ENCODE measurements at places on chromosomes 4 and X.

- no peak for DNase-seq
Observed at GRCh38 chr4:57607566-57608180, 497.5 kb upstream of the IGFBP7 start.

DNA sequence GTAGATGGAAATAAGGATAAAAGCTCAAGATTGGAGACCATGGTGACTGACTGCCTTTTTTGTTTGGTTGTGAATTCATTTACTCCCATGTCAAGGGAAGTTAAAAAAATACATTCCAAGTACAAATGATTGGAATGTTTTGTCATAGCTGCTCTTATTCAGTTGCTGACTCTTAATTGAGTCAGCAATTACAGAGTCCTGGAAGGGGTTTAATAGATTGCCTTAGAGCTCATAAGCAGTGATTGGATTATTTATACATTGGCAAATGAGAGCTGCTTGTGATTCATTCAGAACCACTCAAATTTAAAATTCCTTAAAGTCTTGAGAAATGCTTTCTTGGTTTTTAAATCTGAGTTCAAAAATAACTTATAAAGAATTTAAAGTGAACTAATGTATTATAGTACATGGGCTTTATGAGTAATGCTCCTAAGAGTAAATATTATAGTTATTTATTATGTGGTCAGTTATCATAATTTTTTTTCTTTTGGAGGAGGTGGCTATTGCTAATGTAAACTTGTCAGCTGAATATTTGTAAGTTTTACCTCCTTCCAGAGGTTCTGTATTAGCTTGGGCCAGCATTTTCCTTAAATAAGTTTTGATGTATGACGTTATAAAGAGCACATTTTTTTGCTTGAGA is 13.6 kb downstream of the JADE1 start:
- DNase-seq = no peak

DNA sequence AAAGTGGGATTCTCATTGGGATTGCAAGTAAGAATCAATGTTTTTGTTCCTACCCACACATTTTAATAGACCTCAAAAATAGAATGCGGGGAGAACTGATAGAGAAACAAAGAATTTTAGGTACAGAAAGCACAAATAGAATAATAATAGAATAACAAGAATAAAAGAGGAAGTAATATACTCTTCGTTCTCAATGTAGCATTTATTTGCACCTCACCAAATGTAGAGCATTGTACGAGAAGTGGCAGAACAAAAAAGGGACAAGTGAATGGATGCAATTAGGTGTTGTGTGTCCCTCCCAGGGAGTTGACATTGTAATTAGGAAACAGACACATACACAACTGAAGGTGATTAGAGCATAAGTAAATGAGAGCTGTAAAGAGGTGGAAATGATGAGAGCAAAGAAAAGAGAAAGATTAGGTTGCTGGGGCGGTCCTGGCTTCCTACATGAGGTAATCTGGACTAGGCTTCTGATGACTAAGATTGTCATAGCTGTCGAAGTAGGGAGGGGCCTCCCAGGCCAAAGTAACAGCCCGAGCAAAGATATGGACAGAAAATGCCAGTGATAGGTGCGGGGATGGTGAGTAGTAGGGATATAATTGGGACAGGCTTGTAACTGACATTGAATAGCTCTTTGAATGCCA is 10.4 kb downstream of the RAB9A start:
- DNase-seq = no peak

DNA sequence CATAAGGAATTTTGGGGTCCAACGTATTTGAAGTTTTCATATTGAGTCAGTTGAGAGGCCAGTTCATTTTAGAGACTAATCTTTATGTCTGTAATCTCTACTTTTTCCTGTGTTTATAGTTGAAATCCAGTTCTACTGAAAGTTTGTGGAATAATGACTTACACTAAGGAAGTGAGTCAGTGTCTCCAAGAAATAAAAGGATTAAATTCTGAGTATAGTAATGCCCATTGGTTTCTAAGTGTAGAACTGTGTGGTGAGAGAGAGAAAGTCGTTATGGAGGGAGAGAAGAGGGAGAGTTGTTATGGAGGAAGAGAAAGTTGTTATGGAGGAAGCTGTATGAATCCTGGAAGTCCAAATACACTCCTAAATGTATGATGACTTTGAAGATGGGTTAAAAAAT is 264.6 kb upstream of the HAND2 start:
- no peak for DNase-seq

DNA sequence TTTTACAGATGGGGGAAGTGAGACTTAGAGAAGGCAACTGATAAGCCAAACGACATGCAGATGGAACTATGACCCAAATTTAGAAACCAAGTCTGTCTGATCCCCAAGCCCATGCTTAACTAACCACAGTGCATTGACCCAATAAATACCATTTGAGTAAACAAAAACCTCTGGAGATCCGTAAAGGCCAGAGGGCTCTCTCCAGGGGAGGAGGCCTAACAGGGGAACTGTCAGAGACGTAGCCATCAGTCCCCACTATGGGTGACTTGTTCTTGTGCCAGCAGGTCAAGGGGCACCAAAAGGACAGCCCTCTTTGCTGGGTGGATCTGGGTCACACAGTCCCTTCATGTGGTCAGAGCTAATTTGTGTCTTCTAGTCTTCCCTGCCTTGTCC is 420.2 kb downstream of the BCOR start:
- DNase-seq = no peak

GRCh38 chr4:113409181-113409580 is 352.4 kb downstream of the CAMK2D start:
- DNase-seq = no peak

DNA sequence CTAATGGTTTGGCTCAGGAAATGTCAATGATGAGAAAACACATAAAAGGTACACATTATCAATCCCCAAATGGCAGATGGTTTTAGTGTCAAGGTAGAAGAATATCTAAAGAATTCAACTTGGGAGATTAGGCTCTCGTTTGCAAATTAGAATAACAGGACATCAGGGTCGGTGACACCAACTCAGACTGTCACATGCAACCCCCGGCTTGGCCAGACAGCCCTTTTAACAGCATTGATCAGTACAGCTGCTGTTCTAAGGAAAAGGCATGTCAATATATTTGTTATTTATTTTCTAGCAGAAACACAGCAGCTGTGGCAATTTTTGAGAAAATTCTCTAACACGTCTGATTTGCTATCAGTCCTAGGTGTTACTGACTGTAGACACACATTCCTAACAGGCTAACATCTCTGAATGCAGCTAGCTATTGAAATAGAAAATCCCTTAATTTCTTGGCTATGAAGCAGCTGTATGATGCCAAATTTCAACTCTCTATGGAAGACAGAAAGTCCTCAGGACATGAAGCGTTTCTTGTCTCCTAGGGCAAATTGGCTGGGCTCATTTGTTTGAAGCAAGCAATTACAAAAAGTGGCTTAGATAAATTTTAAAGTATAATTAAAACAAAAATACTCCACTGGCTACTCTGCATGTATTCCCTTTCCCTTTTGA is 269.0 kb upstream of the CXXC4 start:
- no peak for DNase-seq

DNA sequence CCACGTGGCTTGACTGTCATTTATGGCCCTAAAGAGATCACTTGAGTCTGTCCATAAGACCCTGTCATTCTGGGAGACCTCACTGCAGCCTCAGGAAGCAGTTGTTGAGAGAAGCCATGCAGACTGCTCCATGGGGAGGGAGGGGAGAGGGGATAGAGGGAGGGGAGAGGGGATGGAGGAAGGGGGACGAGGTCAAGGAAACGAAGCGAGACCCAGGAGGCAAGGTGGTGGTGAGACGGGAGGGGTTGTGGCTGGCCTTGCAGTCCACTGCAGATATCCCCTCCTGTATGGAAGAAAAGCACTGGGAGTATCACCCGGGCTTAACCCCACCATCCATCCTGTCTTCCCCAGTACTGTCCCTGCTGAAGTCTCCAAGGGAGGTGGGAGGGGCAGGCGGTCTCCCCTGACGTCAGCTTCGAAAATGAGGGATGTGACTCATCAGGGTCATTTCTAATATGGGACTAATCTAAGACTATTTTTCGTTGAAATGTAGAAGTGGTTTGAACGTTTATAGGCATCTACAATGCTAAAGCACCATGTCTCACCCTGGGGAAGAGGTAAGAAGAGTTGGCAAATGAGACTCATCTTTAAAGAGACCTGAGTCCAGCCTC is 5.6 kb downstream of the TMEM255A start:
- DNase-seq = no peak

GRCh38 chr4:83613994-83614393 is 78.1 kb downstream of the GPAT3 start:
- DNase-seq = no peak

DNA sequence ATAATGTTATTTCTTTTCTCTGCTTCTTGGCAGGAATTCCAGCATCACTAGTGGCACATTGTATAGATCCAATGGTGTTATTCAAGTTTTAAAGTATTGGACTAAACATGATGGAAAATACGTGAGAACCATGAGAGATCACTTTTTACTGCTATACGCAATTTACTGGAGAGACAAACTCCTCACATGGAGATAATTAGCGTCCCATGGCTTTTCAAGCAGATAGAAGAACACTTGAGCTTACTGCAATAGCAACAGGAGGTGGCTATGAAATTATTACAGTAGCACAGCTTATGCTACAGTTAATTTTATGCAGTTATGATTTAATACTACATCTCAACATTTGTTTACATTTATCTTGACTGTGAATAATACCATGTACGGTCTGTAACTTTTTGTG is 11.9 kb upstream of the TMEM185A start:
- DNase-seq = no peak

DNA sequence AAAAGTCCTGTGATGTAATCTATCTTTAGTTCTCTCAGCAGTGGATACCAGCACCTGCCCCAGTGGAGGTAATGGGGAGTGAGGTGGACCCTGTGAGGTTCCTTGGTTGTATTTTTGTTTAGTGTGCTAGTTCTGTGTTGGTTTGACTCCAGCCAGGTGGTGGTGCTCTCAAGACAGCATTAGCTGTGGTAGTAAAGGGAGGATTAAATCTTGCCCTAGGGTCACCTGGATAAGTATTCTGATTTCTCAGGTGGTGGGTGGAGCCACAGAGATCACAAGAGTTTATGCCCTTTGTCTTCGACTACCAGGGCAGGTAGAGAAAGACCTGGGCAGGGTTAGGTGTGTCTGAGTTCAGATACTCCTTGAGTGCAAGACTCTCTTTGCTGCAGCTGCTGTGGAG is 176.3 kb upstream of the EDA2R start:
- no peak for DNase-seq

- DNase-seq = no peak
Observed at GRCh38 chr4:6044805-6045204, 26.6 kb upstream of the C4orf50 start.

DNA sequence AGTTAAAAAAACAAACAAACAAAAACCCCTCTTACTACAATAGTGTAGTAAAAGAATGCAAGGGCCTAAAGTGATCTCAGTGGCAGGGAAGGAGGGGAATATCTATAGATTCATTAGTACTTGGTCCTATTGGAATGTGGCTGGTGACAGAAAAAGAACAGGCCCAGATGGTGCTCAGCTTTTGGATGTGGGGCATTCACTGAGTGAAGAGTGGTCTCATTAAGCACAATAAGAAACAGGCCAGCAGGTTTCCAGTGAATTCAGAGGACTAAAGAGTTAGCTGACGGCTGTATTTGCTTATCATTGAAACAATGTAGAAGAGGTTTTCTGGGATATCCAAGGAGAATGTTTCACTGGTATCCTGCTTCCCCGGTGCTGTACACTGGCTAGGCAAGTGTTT is 243.8 kb upstream of the HHIP start:
- no peak for DNase-seq

DNA sequence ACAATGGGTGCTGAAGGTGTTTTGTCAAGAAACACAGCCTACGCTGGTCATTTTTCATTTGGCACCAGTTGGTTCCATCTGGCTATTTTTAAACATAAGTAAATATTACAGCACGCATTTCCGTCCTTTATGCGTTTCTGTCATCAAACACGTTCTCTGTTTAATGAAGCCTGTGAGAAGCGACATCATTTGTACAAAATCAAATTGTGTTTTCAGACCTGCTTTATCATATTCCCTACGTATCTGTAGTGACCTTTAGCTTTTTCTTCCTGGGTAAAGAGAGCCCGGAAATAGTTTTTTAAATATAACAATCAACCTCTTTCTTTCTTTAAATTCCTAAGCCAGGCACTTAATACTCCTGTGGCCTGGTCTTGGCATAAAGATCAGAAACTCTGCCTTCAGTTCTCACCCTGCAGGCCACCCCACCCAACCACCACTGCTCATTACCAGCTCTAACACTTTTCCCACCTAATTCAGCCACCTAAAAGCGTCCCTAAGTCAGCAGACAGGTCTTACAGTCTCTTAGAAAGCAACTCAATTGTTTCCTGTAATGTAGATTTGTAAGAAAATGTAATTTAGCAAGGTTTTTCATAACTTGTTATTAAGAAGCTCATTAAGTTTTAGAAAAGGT is 30.4 kb downstream of the ACSL1 start:
- no peak for DNase-seq

- DNase-seq = no peak
Observed at GRCh38 chr4:156146571-156146970, 192.9 kb upstream of the CTSO start.

DNA sequence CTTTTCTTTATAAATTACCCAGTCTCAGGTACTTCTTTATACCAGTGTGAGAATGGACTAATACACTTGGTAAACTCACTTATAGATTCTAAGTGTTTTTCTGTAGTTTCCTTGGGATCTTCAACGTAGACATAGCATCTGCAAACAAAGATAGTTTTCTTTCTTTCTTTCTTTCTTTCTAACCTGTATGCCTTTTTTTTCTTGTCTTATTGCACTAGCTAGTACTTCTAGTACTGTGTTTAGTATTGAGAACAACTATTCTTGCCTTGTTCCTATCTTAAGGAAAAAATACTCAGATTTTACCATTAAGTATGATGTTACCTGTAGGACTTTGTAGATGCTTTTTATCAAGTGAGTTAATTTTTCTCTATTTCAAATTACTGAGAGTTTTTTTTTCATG is 102.2 kb downstream of the EDA start:
- no peak for DNase-seq

- no peak for DNase-seq
Observed at GRCh38 chrX:13285693-13286092, 34.2 kb downstream of the ATXN3L start.

- DNase-seq = no peak
Observed at GRCh38 chr4:108611365-108611764, 9.0 kb upstream of the RPL34 start.

- DNase-seq = no peak
Observed at GRCh38 chrX:16785247-16786138, 773 bp upstream of the TXLNG start.

DNA sequence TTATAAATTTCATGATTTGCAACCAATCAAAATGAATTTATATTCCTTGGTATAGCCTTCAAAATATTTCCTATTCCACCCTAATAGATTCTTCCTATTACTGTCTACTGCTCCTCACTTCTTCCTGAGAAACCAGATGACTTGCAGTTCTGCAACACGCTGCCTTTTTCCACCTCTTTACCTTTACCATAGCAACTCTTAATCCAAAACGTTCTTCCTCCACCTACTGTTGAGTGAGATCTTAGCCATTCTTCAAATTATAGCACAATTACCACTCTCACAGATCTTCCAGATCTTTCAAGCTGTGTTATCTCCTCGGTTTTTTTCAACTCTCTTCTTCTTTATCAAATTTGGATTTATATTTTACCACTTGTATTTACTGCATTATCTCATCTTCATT is 289.8 kb downstream of the ADGRL3 start:
- no peak for DNase-seq

- DNase-seq = no peak
Observed at GRCh38 chr4:37803348-37803973, 23.0 kb upstream of the PGM2 start.
